ENCODE measurements at places on chromosomes 7 and 10.

- DNase-seq = no peak
Observed at GRCh38 chr7:101250324-101250723, 5.4 kb upstream of the FIS1 start.

DNA sequence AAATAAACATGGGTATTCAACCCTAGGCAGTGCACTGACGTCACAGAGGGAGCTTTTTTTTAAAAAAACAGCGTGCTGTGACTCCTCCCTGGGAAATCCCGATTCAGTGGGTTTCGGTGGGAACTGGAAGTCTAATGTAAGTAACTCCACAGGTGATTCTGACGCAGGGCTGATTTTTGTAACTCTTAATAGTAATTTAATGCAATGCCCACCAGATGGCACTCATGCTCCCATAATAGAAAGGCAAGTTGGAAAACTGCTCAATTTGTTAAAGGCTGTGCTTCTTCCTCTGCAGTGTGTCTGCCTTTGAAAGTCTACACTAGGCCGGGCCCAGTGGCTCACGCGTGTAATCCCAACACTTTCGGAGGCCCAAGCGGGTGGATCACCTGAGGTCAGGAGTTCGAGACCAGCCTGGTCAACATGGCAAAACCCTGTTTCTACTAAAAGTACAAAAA lies 10.9 kb upstream of the RSU1 start:
- DNase-seq = peak; percentile 91

DNA sequence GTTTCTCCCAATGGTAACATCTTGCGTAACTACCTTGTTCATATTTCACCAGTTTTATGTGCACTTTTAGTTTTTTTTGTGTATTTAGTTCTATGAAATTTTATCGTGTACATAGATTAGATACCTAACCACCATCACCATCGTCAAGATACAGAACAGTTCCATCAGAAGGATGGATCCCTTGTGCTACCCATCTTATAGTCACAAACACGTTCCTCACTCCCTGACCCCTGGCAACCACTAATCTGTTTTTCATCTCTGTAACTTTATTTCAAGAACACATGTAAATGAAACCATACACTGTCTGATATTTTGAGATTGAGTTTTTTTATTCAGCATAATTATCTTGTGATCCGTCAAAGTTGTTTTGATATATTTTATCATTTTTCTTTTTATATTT lies 29.9 kb downstream of the FANK1 start:
- DNase-seq = no peak

- no peak for DNase-seq
Observed at GRCh38 chr7:15782656-15783055, 96.2 kb upstream of the MEOX2 start.

DNA sequence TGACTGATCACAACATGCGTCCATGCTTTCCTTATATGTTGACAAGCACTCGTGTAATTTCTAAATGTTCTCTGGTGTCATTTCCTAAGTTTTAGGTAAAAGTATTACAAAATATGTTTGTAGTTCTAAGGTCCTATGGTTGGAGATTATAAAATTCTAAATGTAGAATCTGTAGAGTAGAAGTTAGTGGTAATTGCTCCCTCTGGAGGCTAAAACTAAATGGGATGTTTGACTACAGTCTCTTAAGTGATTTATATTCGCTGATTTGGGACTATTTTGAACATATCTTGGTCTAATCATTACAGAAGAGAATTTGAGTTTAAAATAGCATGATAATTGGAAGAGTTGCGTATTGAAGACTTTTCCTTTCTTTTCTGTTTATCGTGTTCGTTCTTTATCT lies 74.1 kb downstream of the ZMYND11 start:
- DNase-seq = peak; percentile 57

DNA sequence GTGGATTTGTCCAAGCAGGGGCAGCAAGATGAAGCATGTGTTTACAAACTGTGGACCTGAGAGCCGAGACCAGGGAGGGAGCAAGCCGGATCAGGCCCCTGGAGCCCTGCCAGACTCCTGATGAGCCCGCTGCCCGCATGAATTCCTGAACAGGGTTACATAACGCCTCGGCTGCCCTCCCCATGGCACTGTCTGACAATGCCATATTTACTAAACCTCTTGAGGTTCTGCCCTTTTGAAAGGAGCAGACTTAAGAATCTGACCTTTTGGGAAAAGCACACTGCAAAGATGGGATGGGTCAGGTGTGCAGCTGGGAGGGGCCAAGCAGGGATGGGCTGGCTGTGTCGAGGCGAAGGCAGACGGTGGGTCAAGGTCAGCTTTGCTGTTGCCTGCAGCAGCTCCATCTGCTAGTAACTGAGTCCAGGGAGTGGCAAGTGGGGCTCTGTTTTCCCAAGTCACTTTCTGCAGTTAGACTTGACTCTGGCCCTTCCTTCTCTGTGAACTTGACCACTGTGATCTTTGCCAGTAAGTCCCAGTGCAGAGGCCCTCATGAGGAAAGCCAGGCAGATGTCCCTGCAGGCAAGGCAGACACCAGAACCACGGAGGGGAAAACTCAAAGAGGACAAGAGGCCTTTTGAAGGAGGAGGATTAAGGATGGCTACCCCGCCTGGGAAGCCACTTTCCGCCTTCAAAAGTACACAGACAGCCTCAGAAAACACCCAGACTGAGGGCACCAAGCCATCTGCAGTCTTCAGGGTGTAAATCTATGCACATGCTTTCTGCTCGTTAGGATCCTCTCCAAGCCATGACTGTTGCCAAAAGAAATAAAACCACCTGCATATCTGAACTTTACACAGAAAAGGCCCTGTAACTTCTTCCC lies 175.8 kb downstream of the TNS3 start:
- peak; percentile 51 for DNase-seq

DNA sequence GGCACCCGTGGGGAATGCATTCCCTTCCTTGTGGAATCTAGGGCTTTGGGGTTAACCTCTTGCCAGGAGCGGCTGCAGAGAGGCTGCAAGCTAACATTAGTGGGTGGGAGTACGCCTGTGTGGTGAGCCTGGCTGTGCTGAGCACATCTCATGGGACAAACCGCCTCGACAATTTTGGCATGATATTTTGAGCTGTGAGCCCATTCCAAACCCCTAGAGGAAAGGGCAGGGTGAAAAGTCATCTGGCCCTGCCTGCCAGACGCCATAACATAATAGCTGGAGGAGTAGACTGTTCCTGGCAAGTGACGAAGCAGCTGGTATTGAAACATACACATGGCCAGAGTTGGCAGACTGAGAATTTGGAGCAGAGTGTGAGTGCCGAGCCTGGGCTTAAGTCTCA lies 110.0 kb downstream of the TACC2 start:
- no peak for DNase-seq

DNA sequence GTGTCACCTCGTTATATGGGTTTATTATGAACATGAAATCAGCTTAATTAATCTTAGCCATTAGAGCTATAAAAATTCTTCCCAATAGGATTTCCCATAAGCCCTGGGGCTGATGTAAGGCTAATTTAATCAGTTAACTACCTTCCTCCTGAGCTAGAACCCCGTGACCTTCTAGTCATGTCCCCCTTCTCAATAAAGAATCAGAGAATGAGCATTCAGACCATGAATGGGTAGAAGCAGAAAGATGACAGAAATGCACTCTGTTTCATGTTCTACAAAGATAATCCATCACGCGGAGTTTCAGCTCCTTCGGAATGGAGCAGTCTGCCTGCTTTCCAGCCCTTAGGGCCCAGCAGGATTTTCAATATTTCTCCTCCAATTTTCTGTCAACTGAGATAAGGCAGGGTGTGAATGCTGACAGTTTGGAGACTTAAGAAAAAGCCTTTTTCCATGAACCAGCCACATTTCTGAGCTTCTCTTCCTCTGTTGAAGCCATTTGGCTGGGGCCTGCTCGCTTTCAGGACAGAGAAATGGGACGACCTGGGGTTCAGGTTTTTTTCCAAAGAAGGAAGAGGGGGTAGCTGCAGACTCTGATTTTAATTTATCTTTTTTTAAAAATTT lies 211.0 kb downstream of the NEBL start:
- DNase-seq = no peak

DNA sequence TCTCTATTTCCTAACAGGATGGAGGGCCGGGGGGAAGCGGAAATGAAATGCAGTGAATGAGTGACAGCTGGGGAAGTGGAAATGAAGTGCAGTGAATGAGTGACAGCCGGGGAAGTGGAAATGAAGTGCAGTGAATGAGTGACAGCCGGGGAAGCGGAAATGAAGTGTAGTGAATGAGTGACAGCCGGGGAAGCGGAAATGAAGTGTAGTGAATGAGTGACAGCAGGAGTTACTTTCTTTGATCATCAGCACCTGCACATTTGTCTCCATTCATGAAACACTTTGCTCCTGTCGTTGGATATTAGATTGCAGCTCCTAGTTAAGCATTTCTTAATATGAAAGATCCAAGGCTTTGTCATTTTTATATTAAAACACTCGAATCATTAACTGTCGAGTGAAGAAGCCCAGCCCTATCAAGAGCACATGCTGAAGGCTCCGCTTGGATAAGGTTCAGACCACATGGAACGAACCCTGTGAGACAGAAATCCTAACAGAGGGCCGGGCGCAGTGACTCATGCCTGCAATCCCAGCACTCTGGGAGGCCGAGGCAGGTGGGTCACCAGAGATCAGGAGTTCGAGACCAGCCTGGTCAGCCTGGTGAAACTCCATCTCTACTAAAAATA lies 406.0 kb upstream of the ADARB2 start:
- DNase-seq = no peak

- peak; percentile 62 for DNase-seq
Observed at GRCh38 chr7:128266883-128267594, 26.0 kb downstream of the LEP start.

- no peak for DNase-seq
Observed at GRCh38 chr10:13705526-13706174, 118.9 kb downstream of the PRPF18 start.

- no peak for DNase-seq
Observed at GRCh38 chr10:98167191-98167590, 32.7 kb downstream of the R3HCC1L start.

DNA sequence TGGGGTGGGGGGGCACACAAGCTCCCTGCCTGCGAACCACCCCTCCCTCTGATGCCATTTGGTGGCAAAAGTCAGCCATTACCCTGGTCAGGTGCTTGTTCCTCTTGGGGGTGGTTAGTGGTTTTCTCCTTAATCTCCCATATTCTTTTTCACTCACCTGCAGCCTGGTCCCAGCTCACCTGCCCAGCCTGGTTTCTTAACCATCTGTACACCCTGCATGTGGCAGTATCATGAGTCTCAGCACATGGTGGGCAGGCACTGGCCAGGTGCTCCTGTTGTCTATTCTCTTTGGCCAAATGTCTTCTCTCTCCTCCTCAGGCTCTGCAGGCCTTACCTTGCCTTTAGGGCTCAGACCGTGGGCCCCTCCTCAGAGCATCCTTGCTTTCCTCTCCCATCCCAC lies 30.5 kb downstream of the OGDH start:
- no peak for DNase-seq

- no peak for DNase-seq
Observed at GRCh38 chr7:37971491-37971890, 51.1 kb downstream of the EPDR1 start.

GRCh38 chr10:107576746-107577145 lies 412.2 kb upstream of the SORCS1 start:
- no peak for DNase-seq

- no peak for DNase-seq
Observed at GRCh38 chr7:3150027-3150426, 106.4 kb upstream of the CARD11 start.

GRCh38 chr10:101818872-101819633 lies 809 bp upstream of the OGA start:
- DNase-seq = no peak

DNA sequence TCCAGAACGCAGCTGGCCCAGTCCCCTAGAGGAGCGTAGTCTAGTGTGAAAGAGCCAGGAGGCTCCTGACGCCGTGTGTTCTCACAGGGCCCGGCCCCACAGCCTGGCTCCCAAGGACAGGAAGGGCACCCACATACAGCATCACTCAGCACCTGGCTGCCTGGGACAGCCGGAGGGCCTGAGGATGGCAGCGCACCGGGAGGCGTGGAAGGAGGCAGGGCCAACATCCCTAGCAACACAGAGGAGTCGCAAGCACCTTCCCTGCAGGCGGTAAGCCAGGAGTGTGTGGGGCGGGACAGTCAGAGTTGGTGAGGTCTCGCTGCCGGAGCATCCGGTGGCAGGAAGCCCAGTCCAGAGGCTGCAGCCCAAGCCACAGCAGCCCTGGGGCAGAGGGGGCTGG lies 125.8 kb downstream of the MAD1L1 start:
- DNase-seq = peak; percentile 63

- no peak for DNase-seq
Observed at GRCh38 chr10:131083915-131084790, 227.4 kb downstream of the TCERG1L start.

GRCh38 chr7:2520131-2520760 lies 672 bp downstream of the LFNG start:
- DNase-seq = no peak

GRCh38 chr7:76513817-76514799 lies 3.8 kb downstream of the UPK3B start:
- no peak for DNase-seq

DNA sequence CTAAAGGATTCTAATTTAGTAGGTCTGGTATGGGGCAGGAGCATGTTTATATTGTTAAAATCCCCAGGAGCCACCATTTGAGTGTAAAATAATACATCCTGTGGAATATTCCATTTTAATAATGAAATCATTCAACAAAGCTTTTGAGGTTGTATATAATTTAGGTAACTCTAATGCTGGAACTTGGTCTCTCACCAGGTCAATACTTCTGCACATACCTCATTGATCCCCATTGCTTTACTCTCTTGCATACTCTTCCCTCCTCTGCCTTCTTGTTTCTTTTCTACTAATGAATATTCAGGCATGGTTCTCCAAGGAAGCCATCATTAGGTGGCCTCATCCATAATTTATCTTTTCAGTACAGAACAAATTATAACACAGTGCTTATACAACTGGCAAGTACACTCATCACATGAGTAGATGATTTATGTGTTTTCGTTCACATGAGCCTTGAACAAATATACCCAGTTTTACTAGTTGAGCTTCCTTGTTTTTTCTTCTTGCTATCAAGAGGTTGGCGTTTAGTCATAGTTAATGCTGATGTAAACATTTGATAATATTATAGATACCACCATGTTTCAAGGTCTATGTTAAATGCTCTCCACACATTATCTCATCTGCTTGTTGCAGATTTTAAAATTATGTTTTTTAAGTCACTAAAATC lies 7.2 kb downstream of the PALS2 start:
- peak; percentile 8 for DNase-seq

GRCh38 chr7:134212576-134213546 lies 85.7 kb downstream of the LRGUK start:
- DNase-seq = peak; percentile 9

GRCh38 chr7:134707663-134708378 lies 61.2 kb downstream of the BPGM start:
- no peak for DNase-seq

- no peak for DNase-seq
Observed at GRCh38 chr7:92595281-92595680, 5.1 kb upstream of the FAM133B start.

DNA sequence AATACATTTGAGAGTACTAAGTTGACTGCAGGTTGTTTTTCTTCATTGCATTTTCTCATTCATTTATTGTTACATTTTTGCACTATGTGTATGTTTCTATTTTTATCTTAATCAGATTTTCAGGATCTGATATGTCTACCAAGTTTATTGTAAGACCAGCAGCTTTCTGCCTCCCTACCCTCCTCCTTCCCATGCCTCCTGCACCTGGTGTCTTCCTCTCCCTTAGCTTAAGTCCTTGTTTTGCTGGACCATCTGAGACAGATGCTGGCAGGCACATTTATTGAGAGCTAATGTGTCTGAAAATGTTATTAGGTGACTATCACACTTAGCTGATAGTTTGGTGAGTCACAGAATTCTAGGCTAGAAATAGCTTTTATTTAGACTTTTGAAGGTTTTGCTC lies 79.6 kb downstream of the ANLN start:
- no peak for DNase-seq
